ENCODE measurements at places on chromosomes 11 and 22.

DNA sequence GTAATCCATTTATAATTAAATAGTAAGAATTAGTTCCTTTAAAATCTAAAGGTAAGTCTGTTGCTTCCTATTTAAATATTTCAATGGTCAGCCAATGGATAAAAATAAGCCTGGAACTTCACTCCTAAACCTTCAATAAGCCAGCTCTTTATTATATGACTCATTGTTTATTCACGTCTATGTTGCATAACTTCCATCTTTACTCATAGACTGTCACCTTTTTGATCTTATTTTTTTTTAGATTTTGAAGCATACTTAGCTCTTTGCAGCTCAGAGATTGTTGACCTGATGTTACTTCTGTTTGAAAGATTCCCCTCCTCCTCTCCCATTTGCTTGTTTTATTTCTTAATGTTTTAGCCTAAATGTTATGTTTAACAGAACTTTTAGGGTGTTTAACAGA lies 1571.2 kb upstream of the RAG2 start:
- DNase-seq = no peak

DNA sequence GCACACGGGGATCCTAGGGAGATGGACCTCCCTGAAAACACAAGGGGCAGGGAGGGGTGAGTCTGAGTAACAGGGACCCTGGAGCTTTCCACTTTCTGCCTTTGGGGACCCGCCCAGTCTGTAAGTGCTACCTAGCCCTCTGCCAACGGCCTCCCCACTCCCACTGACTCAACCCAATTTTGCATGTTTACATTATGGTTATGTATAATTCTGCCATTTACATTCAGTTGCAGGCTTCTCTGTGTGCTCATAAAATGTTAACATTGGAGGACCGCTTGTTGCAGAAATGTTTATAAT lies 105.8 kb downstream of the DSCAML1 start:
- DNase-seq = no peak

DNA sequence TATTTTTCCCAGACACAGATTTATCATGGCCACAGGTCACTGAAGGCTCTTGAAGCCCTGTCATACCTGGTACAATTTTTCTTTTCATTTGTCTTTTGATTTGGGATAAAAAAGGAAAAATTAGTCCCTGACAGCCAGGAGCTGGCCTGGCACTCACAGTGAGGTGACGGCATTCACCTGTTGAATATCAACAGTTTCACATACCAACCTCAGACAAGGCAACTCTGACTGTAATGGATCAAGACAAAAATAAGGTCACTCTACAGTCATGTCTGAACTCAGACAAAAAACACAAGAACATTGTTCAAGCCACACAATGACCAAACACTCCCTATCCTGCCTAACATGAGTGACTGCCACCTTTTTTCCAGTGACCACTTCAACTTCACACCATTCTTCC lies 392.9 kb downstream of the TENM4 start:
- no peak for DNase-seq

DNA sequence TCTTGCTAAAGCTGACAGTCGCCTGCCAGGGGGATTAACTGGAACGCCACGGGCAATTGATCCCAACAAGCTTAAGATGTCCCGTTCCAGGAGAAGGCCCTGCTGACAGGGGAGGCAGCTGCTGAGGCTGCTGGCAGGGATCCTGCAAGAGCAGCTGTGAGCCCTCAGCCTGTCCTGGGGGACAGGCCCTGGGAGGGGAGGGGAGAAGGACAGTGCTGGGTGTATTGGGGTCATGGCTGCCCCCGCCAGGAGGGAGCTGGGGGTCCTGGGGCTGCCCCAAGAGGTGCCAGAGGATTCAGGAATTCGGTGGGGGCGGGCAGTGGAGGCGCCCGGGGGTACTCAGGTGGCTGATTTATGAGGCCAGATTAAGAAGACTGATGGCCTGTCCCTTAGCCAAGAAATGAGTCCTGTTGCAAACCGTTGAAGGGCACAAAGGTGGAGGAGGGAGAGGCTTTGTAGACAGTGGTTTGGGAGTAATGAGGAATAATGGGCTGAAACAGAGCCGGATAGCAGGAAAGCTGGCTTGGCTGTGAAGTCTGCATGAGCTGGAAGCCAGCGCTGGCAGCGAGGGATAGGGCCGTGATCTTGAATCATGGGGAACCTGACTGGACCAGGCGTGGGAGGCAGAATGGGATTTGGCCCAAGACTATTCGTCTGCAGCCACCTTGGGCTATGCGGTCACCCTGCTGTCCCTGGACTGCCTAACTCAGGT lies 133.5 kb downstream of the CACNA1I start:
- DNase-seq = peak; percentile 78

DNA sequence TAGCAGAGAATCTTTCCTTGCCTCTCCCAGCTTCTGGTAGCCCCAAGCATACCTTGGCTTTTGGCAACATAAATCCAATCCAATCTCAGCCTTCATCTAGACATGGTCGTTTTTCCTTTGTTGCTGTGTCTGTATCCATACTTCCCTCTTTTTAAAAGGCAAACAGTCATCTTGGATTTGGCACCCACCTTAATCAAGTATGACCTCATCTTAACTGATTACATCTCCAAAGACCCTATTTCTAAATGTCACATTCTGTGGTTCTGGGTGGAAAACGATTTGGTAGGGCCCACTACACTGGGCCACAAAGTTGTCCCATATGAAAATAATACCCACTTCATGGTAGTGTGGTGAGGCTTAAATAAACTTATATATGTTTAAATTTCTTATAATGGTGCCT lies 852 bp downstream of the BUD13 start:
- DNase-seq = no peak

DNA sequence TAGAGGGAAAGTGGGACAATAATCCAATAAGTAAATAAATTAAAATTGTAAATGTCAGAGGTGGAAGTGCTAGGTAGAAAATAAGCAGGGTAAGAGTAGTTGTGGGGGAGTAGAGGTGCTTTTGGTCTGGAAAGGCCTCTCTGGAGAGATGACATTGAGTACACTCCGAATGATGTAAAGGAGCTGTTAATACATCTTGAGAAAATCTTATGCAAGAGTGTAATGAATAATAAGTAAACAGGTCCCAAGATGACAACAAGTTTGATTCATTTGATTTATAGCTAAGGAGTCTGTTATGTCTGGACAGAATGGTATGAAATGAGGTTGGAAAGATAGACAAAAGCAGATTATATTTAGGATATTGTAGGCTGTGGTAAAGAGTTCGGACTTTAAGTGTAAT lies 87.5 kb downstream of the TMEM135 start:
- DNase-seq = no peak

- DNase-seq = no peak
Measured at GRCh38 chr11:113876798-113877669, 1.7 kb upstream of the USP28 start.

- DNase-seq = no peak
Measured at GRCh38 chr11:130999086-130999485, 82.8 kb upstream of the SNX19 start.

DNA sequence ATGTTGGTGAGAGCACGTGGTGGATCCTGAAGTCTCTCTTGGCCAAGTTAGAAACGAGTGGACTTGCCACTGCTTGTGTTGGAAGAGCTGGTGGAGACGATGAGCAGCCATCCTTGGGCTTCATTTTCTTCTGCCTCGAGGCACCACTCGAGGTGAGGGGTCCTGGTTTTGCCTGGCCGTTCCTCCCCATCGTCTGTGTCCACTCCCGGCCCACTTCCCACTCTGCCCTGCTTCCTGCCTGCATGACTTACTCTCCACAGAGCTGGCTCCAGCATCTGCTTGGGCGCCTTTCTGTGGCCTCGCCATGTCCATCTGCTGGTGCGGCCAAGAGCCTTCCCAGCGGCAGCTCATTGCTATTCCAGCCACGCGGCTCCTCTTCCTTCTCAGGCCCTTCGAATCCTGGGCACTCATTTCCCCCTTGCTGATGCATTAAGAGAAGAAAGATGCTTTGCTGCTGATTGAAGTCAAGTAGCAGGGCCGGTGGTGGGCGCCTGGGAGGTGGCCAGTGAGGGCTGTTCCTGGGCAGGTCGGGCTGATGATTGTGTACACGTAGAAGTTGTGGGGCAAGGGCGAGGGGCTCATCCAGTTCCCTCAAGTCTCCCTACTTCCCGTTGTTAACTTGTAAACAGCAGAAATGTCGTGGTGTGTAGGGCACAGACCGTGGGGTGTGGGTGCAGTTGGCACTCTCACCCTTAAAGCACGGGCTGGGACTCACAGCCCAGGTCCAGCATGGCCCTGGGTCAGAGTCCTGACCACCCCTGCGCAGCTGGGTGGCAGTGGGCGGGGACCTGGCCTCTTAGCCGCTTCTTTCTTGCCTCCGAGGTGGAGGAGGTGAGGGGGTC lies 292.0 kb downstream of the TBC1D22A start:
- DNase-seq = no peak

DNA sequence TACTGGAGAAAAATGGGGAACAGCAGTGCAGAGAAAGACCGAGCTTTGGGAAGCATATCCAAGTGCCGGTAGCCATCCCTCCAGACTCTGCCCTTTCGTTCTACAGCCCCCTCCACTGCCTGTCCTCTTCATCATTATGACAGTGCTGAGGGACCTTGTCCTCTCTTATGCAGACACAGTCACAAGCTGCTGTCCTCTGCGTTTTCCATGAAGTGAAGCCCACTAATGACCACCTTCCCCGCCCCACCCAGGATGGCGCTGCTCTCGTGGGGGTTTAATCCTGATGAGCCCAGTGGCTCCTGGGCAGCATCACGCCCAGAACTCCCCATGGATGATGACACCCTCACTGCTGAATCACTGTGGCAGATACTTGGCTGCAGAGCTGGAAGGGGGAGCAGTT lies 157.7 kb downstream of the PKNOX2 start:
- DNase-seq = no peak

GRCh38 chr11:134636071-134636470 lies 224.0 kb upstream of the B3GAT1 start:
- no peak for DNase-seq

DNA sequence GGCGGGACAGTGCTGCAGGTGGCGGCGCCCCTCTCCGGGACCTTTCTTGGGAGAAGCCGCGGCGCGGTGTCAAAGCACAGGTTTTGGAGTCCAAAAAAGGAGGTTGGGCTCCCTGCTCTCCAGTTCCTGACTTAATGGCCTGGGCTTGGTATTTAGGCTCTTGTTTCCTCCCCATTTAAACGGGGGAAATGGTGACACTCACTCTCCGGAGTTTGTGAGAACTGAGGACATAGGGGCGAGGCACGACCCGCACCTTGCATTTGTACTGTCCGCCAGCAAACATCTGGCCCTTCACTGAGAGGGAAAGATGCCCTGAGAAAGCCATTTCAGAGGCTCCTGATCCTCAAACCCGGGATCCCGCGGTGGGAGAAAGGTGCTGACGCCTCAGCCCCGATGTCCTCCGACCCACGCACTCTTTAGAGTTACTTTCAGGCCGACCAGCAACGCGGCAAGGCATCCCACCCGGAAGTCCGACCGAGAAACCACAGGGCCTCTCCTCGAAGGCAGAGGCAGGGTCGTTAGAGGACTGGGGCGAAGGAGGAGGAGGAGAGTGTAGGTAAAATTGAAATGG lies 2.9 kb upstream of the WDR74 start:
- DNase-seq = peak; percentile 91

DNA sequence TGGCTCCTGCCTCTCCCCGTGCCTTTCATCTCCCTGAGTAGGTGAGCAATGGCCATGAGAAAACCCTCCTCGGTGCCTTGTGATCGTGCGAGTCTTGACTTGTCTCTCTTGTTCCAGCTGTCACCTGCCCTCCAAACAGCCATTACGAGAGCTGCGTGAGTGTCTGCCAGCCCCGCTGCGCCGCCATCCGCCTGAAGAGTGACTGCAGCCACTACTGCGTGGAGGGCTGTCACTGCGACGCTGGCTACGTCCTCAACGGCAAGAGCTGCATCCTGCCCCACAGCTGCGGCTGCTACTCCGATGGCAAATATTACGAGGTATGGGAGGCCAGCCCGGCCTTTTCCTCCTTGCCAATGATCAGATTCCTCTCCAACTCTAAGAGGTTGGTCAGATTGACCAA lies 51.7 kb downstream of the TECTA start:
- no peak for DNase-seq

- no peak for DNase-seq
Measured at GRCh38 chr11:121443688-121444275, 8.3 kb upstream of the SORL1 start.

DNA sequence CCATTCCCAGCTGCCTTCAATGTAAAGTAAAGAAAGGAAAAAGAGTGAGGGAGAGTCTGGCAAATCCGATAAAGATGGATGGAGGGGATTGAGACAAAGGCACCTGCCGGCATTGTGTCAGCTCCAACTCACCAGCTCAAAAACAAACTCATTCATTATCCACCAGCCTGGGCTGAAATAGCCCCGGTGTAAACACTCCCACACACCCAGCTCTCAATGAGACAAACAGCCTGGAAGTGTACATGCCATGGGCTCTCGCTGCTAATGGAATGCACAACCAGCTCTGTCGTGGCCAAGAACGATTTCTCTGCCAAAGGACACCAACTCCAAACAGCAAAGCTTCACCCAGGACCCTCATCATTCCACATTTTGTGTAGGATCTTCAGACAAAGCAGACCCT lies 89.3 kb upstream of the OPCML start:
- no peak for DNase-seq

DNA sequence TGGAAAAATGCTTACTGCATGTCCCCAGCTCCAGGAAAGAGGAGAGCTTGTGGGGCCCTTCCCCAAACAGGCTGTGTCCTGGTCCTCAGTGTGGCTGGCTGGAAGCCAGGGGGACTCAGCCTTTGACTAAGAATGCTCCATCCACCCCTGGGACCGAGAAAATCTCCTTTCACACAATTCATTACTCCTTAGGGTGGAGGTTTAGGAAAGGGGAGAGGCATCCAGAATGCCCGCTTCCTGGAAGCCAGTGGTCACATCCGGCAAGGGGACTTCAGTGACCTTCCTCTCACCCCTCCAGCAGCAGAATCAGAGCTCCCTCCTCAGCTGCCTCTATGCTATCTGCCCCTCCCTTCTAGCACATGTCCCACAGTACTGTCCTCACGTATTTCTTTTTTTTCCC lies 21.9 kb downstream of the ATG16L2 start:
- no peak for DNase-seq

- no peak for DNase-seq
Measured at GRCh38 chr11:126133901-126134300, 71.2 kb upstream of the CDON start.

DNA sequence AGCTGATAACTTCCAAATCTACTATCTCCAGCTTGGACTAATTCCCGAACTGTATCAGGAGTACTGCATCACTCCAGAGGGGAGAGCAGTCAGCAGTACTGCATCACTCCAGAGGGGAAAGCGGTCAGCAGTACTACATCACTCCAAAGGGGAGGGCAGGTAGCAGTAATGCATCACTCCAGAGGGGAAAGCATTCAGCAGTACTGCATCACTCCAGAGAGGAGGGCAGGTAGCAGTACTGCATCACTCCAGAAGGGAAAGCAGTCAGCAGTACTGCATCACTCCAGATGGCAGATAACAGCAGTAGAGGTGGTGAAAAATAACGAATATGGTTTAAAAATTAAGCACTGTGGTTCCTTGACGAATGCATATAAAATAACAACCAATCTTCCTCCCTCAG lies 8.4 kb downstream of the CWC15 start:
- no peak for DNase-seq

GRCh38 chr11:95137299-95137698 lies 47.7 kb downstream of the ENDOD1 start:
- DNase-seq = no peak

- DNase-seq = peak; percentile 71
Measured at GRCh38 chr22:38034278-38034882, 22.8 kb upstream of the PICK1 start.

GRCh38 chr11:108666373-108666772 lies 1.5 kb downstream of the DDX10 start:
- no peak for DNase-seq

GRCh38 chr11:95089620-95090542 lies at the start of gene ENDOD1:
Gene ENDOD1 (plus strand): TSS chr11:95089846. CDS start chr11:95089928, 82 bp downstream.
- peak; percentile 89 for DNase-seq
